ENCODE measurements at places on chromosomes 2 and 18.

DNA sequence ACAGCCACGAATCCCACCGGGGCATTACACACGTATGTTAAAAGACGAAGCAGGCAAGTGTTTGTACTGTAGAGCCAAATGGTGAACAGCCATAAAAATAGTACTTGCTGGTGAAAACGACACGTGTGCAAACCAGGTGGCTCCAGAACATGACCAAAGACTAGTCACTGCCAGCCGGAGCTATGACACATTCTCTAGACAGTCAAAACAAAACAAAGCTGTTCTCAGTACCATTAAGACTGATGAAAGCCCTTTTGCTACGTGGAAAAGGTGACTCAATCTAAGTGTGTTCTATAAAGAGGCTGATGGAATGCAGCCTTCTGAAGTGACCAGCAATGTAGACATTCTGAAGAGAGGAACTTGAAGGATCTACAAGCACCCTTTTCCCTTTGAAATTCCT, 367.7 kb upstream of the NETO1 start:
- DNase-seq: peak; percentile 26

- DNase-seq: no peak
Measured at GRCh38 chr2:161576421-161576820, 47.8 kb upstream of the SLC4A10 start.

DNA sequence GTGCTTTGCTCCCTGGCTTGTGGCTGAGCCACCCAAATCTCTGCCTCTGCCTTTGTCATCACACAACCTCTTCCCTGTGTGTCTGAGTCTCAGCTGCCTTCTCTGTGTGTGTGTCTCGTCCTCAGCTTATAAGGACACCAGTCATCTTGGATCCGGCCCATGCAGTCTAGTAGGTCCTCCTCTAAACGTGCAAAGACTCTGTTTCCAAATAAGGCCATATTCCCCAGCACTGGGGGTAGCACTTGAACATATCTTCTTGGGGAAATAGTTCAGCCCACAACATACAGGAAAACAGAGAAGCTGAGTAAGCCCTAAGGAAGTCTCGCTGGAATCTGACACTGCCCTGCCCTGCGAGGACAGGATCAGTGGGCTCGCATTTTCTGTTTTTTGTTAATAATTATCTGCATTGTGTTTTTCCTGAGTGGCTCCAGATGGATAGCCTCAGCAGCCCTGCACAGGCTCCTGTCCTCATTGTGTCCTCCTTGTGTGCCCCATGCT, 42.1 kb downstream of the MTCL1 start:
- peak; percentile 97 for DNase-seq

- DNase-seq: no peak
Measured at GRCh38 chr18:76373297-76373696, 121.7 kb downstream of the ZNF516 start.

GRCh38 chr2:107553539-107553938, 273.2 kb upstream of the RGPD4 start:
- DNase-seq: no peak

DNA sequence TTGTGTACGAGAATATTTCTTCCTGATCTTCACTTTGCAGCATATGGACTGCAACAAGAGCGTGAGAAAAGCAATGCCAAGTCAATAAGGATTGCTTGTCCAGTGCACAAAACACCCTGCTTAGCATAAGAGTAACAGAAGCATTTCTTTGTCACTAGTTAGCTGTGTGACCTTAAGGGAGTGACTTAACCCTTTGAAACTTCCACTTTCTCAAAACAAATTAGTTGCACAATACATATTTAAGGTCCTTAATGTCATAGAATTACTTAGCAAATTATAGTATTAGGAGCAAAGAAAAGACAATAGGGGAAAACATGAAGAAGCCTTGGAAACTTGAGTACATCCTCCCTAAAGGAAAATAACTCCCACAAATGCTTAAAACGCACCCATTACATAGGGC, 230.1 kb downstream of the RNF152 start:
- DNase-seq: no peak

- DNase-seq: no peak
Measured at GRCh38 chr2:28748176-28748575, 3.5 kb upstream of the PPP1CB start.

GRCh38 chr2:1649103-1650084, 94.9 kb downstream of the PXDN start:
- DNase-seq: no peak

DNA sequence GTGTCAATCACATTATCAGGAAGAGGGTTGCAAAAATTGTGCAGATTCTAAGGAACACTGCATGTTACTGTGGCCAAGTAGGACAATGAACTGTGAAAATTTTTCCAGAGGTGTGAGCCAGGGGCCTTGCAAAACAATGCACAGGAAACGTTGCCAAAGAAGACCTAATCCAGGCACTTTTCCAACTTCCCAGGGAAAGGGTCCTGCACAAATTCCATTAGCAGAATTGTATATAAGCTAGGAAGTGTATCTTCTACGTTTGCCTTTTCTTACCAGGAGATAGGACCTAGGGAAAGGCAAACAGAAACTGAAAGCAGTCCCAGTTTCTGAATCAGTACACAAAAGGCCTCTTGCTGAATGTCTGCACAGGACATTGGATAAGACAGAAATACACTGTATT, 1888.3 kb upstream of the CELF4 start:
- DNase-seq: peak; percentile 15

DNA sequence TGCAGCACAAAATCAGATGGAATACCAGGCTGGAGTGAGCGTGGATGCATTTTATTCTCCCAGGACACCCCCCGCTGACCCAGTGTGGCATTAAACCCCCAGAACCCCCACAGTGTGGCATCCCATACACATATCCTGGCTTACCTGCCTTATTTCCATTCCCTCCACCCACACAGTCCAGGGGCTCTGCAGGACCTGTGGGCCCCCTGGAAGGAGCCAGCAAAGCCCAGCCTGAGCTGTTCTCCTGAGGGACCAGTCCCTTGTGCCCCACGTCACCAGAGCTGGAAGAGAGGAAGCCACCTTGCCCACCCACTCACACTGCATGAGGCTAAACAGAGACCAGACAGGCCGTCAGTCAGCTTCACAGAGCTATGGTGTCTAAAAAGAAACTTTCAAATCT, 20.1 kb downstream of the ST8SIA5 start:
- no peak for DNase-seq

- no peak for DNase-seq
Measured at GRCh38 chr18:66497351-66497750, 106.5 kb downstream of the CDH19 start.

DNA sequence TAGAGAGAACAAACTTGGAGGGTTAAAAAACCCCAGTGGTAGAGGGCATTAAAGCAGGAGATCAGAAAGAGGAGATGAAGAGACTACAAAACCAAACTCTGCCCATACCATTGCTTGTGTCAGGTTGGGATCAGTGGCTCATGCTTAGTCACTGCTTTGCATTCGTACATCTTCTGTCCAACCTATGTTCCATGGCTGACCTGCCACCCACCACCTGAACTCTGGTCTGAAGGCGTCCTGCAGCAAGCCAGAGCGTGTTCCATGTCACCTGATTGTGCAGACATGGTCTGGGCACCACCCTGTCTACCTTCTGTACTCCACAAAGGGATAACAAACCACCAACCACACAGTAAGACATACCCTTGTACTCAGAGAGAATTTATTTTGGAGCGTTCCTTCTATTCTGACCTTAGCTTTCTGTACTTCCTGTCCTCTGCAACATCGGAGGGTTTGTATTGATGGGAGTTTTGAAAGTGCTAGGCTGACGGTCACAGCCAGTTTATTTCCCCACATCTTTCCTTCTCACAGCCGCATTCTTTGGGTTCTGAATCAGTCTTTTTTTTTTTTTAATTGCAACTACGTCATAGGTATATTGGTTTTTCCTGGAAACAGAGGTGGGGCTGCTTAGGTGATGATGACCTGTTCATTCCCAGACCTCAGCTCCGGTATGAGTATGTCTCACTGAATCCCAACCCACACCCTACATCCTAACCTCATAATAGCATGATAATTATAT, 88.3 kb downstream of the SOWAHC start:
- DNase-seq: peak; percentile 24

DNA sequence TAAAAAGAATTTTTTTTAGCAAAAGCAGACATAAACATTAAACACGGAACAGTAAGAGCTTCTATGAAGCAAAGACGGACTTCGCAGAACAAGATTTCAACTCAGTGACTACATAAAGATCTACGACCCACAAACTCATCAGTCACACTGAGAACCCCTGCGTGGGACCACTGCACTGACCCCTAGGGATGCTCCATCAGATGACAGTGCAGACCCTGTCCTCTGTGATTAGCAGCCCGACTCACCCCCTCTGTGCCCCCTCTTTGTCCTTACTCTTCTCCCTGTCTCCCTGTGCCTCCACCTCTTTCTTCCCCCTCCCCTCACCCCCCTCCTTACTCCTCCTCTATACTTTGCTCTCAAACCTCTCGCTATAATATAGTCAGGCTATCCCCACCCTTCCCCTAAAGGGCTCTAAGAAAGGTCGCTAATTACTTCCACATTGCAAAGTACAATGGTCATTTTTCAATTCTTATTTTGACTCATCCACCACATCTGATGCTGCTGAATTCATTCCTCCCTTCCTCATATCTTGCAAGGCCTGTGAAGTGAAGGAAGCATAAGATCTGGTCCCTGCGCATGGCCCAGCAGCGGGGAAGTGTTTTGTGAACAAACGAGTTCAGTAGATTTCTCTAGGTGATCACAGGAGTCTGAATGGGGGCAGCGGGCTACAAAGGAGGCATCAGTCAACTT, 89.3 kb downstream of the CABYR start:
- no peak for DNase-seq

DNA sequence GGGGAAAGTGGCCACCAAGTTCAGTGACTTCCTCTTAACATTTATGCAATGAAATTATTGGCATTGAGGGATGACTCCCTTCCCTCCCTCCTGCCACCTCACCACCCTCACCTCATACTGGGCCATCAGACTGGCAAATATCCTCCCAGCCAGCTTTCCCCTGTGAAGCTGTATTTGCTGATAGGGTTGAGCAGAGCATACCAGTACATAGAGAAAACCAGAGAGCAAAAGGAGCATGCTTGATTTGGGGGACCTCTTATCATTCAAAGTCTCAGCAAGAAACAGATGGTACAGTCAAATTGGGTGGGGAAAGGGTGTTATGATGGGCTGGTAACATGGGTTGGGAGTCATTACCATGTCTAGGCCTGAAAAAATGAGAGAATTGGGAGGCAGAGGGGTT, 19.1 kb upstream of the B3GNT2 start:
- DNase-seq: no peak

- peak; percentile 25 for DNase-seq
Measured at GRCh38 chr2:170873035-170873692, 55.9 kb upstream of the GORASP2 start.

- no peak for DNase-seq
Measured at GRCh38 chr18:13276530-13277520, 58.3 kb downstream of the LDLRAD4 start.

- DNase-seq: peak; percentile 66
Measured at GRCh38 chr2:150938527-150938926, 323.1 kb downstream of the RBM43 start.

DNA sequence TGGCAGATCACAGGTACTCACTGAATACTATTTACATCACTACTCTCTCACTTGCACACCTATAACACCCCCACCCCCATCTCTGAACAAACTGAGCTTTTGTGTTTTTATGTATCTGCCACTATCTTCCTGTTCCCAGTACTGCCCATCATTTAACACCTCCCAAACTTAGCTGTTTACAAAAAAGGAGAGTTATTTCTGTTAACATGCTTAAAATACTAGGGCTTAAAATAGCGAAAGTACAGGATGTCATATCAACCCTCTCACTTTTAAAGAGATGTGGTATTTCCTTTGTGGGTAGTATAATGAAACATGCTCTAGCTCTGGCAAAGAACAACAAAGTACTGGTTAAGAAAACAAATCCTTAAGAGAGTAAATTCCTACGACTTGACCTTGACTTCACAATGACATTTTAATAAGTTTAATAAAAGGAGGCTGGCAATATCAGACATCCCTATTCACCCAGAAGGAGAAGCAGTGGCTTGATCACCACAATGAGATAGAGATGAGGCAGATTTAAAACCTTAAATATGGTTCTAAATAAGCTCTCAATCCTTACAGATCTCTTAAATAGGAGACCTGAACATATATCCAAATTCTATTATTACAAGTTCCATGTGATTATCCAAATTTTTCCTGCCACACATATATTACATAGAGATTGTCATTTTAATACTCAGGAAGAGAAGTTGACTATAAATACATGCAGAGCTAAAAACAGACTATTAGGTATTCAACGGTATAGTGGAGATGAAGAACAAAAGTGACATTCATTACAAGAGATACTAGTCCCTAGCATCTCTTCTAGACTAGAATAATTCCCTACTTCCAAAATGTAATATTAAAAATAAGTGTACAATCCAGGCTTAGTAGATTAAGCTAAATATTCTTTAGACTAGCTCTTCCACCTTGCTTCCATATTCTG, 36.9 kb downstream of the TRAK2 start:
- no peak for DNase-seq

DNA sequence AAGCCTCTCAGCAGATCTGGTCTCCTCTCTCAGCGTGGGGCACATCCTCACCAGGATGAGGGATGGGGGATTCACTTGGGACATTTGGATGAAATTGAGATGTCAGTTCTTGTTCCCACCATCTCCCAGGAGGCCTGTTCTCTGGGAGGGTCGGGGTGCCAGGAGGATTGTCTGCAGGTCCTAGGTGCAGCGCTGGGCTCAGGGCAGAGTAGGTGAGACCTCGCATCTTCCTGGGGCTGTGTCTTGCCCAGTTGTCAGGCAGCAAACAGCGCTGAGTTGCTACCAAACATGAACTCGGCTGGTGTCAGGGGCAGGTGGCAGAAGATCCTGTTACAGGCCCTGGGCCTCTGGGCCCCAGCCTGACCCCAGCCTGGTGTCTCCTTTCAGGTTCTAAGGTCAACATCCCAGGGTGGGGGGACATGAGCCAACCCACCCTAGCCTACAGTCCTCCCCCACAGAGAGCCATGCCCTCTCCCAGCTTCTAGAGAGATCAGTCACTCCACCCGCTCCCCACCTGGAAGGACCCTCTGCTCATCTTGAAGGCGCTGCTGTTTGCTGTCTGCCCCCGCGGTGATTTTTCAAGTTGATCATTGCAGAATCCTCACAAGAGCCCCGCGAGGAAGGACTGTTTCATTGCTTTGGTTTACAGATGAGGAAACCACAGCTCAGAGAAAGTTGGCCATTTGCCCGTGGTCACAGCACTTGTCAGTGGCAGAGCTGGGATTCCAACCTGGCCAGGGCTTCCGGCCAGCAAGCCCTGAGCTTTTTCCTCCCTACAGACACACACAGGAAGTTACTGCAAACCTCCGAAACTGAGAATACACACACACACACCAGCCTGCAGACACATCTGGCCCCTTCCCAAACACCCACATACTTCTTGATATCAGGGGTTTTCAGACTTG, 83.9 kb downstream of the STPG4 start:
- peak; percentile 70 for DNase-seq

GRCh38 chr2:29715655-29716054, 205.7 kb downstream of the ALK start:
- no peak for DNase-seq
